ENCODE measurements at places on chromosomes 16 and 17. TPM values are rescaled to one million over a fixed set of nuclear protein-coding genes. Genes with fewer than 3 reads are reported as not detected.
A peak's percentile ranks its signal among the peaks of the same experiment; 100 is the strongest.

DNA sequence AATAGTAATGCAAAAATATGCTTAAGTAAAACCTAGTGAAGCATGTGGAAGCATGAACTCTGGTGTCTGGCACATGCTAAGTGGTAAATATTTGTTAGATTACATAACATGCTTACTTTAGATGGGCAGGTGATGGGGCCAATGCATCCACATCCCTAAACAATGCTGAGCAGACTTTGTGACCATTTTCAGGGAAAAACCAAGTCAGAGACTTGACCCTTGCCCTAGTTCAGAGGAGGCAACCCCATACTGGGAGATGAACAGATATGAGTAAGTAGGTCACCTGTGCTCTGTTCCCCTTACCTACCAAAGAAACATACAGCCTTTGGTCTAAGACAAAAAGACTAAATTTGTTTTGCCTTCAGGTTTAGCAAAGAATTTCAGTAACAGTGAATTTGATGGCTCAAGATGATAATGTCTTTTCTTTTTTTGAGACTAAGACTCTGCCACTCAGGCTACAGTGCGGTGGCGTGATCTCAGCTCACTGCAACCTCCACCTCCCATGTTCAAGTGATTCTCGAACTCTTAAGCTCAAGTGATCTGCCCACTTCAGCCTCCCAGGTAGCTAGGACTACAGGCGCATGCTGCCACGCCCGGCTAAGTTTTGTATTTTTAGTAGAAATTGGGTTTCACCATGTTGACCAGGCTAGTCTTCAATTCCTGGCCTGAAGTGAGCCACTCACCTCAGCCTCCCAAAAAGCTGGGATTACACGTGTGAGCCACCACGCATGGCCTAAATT lies 91.4 kb downstream of the HIC1 start:
- H3K36me3 ChIP-seq, result peaks cover 7% of the 10 kb centered on the region
- no peaks in the 10 kb centered on the region for H3K4me1 ChIP-seq
- no peaks in the 10 kb centered on the region for H3K27me3 ChIP-seq
- H3K27ac ChIP-seq, result no peak overlapping the region
- no peak for DNase-seq

Gene CHST4
- total RNA-seq, result not detected

DNA sequence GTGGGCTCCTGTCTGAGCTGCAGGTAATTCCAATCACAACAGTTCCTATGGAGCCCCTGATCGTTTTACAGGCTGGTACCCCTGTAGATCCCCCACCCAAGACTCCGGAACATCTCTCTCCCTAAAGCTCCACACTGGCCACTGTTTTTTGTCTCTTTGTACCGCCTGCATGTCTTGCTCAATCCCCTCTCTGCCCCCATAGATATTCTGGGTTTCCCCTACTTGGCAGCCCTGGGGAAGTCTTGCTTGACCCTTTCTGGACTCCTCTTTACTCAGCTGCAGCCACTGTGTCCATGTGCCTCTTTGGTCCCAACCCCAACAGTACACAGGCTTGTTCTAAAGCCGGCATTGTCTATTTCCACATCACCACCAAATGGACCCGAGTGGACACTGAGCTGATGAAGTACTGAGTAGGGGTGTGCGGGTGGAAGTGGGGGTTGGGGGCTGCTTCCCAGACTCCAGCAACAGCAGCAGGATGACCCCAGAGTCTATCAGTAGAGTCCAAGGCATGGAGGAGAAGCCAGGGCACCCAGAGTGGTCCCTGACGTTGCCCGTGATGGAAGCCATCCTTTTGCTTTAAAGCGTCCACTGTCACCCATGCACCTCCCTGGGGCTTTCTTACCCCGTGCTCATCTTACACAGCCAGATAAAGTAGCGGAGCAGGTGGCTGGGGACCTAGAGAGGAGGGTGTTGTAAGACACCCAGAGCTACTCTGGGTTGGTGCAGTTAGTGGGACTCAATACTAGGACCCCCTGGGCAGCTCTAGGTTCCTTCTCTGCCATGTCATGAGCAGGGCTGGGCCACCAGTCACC lies 6.4 kb downstream of the CD300LB start:
- H3K27ac ChIP-seq, result no peak overlapping the region
- H3K27me3 ChIP-seq, result no peaks in the 10 kb centered on the region
- H3K36me3 ChIP-seq, result no peaks in the 10 kb centered on the region
- DNase-seq, result peak; percentile 56

DNA sequence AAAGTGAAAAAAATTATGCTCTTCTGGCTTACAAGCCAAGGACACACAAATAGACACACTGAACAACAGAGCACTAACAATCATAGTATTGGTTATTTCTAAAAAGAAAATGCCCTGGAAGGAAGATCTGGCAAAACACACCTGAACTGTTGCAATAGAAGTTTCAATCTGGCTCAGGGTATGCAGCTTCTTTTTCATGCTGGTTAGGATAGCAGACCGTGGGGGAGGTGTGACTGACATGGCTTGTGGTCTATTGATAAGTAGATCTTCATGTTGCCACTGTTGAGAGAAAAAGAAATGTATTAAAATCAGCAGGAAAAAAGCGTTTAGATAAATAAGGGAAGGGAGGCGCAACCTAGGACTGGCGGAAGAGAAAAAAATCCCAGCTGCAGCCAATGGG lies 26.5 kb upstream of the ARL6IP1 start:
- H3K27me3 ChIP-seq, result no peaks in the 10 kb centered on the region
- no peak for DNase-seq
- no peak overlapping the region for H3K4me3 ChIP-seq

DNA sequence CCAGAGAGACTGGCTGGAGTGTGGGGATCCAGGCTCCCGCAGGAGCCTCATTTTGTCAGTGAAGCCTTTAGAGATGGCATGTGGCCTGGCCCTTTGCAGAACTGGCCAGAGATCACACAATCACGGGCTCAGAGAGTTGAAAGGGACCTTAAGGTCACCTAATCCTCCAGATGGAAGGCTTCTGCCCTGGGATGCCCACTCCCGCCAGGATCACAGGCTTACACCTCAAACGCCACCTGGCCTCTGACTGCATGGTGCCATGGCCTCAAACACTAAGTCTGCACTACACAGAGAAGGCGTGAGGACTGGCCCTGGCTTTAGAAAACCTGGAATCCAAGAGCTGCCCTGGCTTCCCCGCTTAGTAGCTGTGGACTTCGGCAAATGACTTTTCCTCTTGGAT lies 306.8 kb upstream of the CCL2 start:
- no peak for DNase-seq
- no peak overlapping the region for H3K27ac ChIP-seq
- H3K4me1 ChIP-seq, result no peaks in the 10 kb centered on the region
- H3K36me3 ChIP-seq, result no peaks in the 10 kb centered on the region

Gene TNFRSF13B
- not detected for total RNA-seq
